RWPE1 (cell line): ENCODE measurements at places on chromosomes 7 and 10.
A peak's percentile ranks its signal among the peaks of the same experiment; 100 is the strongest.

- DNase-seq: no peak
Observed at GRCh38 chr10:49484486-49485235, 54.3 kb downstream of the ERCC6 start.

GRCh38 chr7:51158211-51158610, 158.4 kb downstream of the COBL start:
- no peak for DNase-seq

- no peak for DNase-seq
Observed at GRCh38 chr7:134545380-134545779, 3.5 kb upstream of the AKR1B15 start.

- no peak for DNase-seq
Observed at GRCh38 chr10:132401401-132402118, 4.6 kb downstream of the PWWP2B start.

DNA sequence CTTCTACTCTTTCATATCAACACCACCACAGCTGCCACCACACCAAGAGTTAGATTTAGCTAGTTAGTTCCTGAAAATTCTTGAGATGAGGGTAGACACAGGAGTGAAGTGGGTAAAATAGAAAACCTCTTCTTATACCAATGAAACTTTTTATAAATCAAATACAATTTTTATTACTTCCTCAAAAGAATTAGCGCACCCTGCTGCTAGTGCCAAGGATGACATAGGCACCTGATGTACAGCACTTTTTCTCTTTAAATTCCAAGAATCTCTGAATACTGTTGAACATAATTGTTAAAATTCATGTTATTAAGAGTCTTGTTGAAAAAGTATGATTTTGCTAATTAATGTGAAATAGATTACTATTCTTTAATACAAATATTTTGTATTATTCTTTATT, 11.4 kb downstream of the ZWINT start:
- peak; percentile 0 for DNase-seq

DNA sequence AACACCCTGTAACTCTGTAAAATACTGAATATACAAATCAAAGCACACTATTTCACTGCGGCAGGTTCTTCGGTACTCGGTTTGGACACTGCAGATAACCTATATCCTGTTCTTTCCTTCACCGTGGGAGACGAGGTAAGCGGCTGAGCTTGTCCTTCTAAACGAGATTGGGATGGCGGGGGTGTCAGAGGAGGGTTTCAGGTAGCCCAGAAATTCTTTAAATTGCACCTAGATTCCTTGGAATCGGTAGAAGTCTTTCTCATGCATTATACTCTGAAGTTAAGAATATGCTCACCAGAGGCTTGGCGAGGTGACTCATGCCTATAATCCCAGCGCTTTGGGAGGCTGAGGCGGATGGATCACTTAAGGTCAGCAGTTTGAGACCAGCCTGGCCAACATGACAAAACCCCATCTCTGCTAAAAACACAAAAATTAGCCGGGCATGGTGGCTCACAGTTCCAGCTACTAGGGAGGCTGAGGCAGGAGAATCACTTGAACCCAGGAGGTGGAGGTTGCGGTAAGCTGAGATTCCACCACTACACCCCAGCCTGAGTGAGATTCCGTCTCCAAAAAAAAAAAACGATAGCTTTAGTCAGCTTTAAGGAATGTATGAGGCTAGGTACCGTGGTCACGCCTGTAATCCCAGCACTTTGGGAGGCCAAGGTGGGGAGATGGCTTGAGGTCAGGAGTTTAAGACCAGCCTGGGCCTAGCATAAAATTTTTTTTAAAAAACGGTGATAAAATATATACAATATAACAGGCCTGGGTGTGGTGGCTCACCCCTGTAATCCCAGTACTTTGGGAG, 10.1 kb upstream of the LAT2 start:
- DNase-seq: no peak

DNA sequence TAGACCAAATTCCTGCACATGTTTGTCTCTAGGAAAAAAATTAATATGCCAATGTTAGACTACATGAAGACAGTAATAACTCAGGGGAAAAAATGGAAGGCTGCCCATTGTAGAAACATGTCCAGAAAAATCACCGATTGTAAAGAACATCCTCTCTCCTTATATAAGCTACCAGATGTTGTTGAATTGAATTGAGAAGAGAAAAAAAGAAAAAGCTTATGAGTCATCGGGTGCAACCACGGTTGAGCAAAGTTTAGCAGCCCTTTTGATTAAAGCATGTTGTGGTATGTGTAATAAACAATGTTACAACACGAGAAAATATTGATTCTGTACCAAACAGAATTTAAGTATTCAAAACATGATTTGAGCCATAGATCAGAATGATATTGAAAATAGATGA, 102.3 kb upstream of the ARHGAP21 start:
- peak; percentile 57 for DNase-seq
